ENCODE measurements at places on chromosomes 7 and 10.

DNA sequence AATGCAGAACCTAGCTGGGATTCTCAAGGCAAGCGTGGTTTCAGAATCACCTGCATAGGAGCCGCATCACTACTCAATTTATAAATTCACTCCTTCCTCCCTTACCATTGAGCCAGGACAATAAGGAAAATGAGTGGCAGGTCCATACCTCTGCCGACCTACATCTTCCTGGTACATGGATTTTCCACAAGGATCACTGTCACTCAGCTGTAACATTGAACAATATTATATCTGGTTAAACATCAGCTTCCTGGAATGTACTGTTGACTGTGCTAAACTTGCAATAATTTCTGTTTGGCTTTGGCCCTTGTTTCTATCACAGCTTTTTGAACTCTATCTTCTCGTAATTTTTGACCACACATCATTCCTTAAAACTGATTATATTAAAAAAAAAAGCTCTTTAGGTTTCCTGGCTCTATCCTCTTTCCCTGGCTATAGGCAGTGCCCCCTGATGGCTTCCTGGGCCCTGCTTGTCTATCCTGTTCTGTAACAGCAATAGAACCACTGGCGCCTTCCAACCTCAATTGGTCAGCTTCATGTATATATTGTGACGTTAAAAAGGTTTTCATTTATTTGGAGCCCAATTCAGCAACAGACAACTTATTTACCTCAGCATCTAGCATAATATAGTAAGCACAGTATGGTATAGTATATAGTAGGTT lies 59.2 kb downstream of the RNLS start:
- no peak for DNase-seq

GRCh38 chr10:66678521-66678920 lies 247.3 kb upstream of the LRRTM3 start:
- no peak for DNase-seq

DNA sequence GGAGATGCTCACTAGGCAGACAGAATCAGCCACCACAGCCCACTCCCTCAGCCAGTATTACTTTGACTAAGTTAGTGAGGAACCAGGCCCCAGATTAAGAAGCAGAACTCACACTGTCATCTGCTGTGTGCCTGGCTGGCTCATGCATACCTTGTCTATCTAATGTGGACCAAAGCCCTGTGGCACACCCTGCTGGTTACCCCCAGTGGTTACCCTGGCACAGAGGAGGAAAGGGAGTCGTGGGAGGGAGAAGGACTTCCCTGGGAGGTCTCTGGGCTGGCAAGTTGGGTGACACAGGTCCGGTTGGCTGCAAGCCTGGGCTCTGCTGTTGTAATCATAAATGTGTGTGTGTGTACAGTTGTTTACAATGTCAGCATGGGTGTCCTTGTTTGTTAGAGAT lies 7.5 kb upstream of the SH2D4B start:
- DNase-seq: peak; percentile 19

DNA sequence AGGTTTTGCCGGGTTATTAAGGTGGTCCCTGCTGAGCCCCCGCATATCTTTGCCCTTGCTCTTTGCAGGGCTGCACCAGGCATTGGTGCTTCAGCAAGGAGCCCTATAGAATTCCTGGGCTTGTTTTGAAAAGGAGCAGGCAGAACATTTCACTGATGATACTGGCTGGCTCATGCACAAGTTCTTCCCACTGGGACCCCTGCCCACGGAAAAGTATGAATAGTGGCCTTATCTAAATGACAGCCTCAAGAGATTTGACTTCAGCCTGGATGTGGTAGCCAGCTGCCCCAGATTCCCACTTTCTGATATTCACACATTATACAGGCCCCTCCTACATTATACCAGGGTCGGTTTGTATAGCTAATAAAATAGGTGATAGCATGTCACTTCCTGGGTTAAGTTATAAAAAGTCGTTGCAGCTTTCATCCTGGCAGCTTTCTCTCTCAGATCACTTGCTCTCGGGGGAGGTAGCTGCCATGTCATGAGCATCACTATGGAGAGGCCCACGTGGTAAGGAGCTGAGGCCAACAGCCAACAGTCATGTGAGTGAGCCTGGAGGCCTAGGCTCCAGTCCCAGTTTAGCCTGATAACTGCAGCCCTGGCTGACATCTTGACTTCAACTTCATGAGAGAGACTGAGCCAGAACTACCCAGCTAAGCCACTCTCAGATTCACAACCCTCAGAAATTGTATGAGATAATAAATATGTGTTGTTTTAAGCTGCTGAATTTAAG lies 16.8 kb upstream of the CRTAC1 start:
- DNase-seq: no peak

- DNase-seq: no peak
Observed at GRCh38 chr7:121605317-121605680, 209.2 kb upstream of the FAM3C start.

DNA sequence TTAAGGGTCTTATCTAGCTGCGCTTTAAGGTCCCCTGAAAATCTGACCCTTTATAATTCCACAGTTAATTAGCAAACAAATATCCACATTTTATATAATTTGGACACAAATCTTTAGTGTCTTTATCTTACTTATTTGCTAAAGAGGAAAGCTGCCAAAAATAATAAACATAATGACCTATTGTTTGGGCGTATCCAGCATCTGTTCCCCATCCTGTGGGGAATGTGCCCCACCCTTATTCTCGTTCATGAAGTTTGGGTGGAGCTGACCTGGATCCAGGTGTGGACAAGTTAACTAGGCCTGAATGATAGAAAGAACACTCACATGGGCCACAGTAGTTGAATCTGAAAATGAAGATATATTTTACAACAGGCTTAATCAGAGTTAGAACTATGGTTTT lies 218.3 kb downstream of the CRPPA start:
- no peak for DNase-seq

DNA sequence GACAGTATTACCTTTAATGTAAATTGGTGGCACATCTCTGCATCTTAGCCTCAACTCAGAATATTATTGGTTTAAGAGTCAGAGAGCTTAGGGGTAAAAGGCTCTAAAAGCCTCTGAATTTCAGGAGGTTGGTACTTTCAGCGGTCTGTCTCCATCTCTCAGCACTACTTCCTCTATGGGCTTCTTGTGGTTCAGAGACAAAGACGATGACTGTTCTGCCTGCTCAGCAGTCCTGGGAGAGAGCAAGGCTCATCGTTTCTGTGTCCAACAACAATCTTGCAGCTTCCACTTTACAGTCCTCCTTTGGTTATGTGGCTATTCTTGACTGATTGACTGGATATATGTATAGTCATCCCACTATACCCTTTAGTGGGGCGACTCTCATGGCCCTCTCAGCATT lies 394.7 kb downstream of the AUTS2 start:
- DNase-seq: no peak

DNA sequence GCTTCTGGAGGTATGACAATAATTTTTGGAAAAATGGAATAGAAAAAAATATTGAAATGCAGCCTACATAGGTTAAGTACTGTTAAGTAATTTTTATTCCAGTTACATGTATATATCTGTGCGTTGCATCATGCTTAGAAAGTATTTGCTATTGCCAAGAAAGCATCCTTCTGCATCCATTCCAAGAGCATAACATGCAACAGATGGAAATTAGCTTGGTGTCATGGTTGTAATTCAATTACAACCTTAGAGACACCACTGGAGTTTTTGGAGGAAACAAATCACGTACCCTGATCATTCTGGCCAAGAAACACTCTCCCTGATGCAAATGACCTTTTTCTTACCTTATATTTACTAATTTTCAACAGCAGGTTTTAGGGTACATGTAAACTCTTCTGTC lies 1.7 kb downstream of the AKR1B1 start:
- DNase-seq: no peak
